ENCODE measurements at places on chromosomes 1 and 21. TPM values are rescaled to one million over a fixed set of nuclear protein-coding genes. Genes with fewer than 3 reads are reported as not detected.

Gene USH2A
- total RNA-seq = 0.02 TPM

Gene KIAA0040
- total RNA-seq = 5.0 TPM

Gene LHX8
- total RNA-seq = not detected

Gene OR2T2
- total RNA-seq = not detected

- no peak for DNase-seq
Measured at GRCh38 chr1:185033686-185034085, 11.7 kb upstream of the RNF2 start.

DNA sequence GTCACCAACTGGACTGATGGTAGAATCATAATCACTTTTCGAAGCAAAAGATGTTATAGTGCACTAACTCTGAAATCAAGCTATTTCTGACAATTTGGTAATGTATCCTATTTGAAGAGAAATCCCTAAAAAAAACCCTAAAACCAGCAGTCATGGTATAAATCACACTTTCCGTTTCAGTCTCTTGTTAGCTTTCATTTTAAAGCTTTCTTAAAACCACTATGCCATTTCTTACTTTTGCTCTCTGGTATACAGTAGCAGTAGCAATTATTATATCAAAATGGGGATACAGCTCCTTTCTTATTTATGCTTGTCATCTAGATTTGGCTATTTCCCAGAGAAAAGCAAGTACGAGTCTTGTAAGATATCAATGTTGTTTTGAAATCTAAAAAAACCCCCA, 323.3 kb downstream of the KCTD3 start:
- DNase-seq = no peak
